ENCODE measurements at places on chromosomes 1 and 21.

- DNase-seq: no peak
These were observed 23.8 kb downstream of the IER5 start for GRCh38 chr1:181112071-181112929.

- DNase-seq: no peak
These were observed at the start of gene PTGFRN for GRCh38 chr1:116909512-116910378. TSS of gene PTGFRN (plus strand) at chr1:116909916. CDS start at chr1:116910204, 288 bp downstream.

DNA sequence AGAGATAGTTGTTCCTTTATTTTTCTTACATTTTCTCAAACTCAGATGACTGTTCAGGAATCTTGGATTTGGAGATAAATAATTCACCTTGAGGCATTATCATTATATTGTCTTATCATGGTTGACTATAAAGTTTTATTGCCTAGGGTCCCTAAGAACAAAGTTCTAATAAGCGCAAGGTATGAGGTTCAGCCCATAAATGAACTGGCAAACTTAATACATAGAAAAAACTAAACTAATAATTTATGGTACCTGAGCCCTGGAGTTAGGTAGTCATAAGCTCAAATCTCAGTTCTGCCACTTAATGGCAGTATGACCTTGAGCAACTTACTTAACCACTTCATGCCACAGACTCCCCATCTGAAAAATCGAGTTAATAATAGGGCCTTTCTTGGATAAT, 334.0 kb upstream of the PBX1 start:
- no peak for DNase-seq

- DNase-seq: no peak
These were observed 607.9 kb upstream of the TMPRSS15 start for GRCh38 chr21:19011451-19011850.

- no peak for DNase-seq
These were observed 322.4 kb upstream of the DEPDC1 start for GRCh38 chr1:68819190-68819829.

GRCh38 chr1:194931166-194931565, 1677.1 kb downstream of the KCNT2 start:
- DNase-seq: no peak

GRCh38 chr1:30684881-30685795, 38.2 kb downstream of the MATN1 start:
- DNase-seq: no peak

Measured in activated CD4-positive, alpha-beta T cell treated with anti-CD3 and anti-CD28 coated beads for 24 hours (primary cell).